Heart right ventricle (tissue), 16 donors: ENCODE measurements at places on chromosomes 16 and 17. TPM values are rescaled to one million over a fixed set of nuclear protein-coding genes. Genes with fewer than 3 reads are reported as not detected.

Gene AANAT
- polyA plus RNA-seq = 0.73 TPM

Gene SMTNL2
- 11.8 TPM for polyA plus RNA-seq

Gene DHRS7C
- polyA plus RNA-seq = 12.6 TPM

Gene CCL17
- polyA plus RNA-seq = not detected

Gene CDR2L
- polyA plus RNA-seq = 8.5 TPM

Gene ARHGDIG
- polyA plus RNA-seq = 0.17 TPM

Gene TNP2
- not detected for polyA plus RNA-seq

Gene HOXB1
- not detected for polyA plus RNA-seq

Gene NRN1L
- 1.8 TPM for polyA plus RNA-seq

Gene ST6GALNAC2
- 1.5 TPM for polyA plus RNA-seq

Gene KLHL10
- polyA plus RNA-seq = 0.01 TPM

Gene CDH1
- polyA plus RNA-seq = not detected

Gene MT1F
- polyA plus RNA-seq = 2.0 TPM

Gene GINS2
- polyA plus RNA-seq = 0.51 TPM

Gene NSMCE1
- 36.1 TPM for polyA plus RNA-seq

Gene FAM171A2
- polyA plus RNA-seq = 0.29 TPM

Gene ZNF688
- polyA plus RNA-seq = 23.8 TPM

Gene CCL23
- 0.38 TPM for polyA plus RNA-seq

Gene DLX3
- polyA plus RNA-seq = 0.03 TPM

Gene PIK3R5
- 2.0 TPM for polyA plus RNA-seq

Gene HES7
- 1.5 TPM for polyA plus RNA-seq

Gene ACE
- 10.1 TPM for polyA plus RNA-seq

Gene MT1E
- 31.9 TPM for polyA plus RNA-seq

Gene HSPB9
- polyA plus RNA-seq = 0.01 TPM

Gene CFAP119
- 2.3 TPM for polyA plus RNA-seq

Gene IGF2BP1
- polyA plus RNA-seq = 0.01 TPM

Gene TMEM100
- polyA plus RNA-seq = 6.4 TPM

Gene HS3ST3A1
- 1.0 TPM for polyA plus RNA-seq

Gene SCN4A
- polyA plus RNA-seq = 2.9 TPM

Gene GAST
- not detected for polyA plus RNA-seq

Gene PABPN1L
- not detected for polyA plus RNA-seq

Gene NACA2
- polyA plus RNA-seq = 0.10 TPM

Gene QPRT
- polyA plus RNA-seq = 3.8 TPM

Gene CSH1
- not detected for polyA plus RNA-seq

Gene NATD1
- polyA plus RNA-seq = 4.0 TPM

Gene KCNJ12
- 4.0 TPM for polyA plus RNA-seq

Gene MPP3
- 90.1 TPM for polyA plus RNA-seq
